ENCODE measurements at places on chromosomes 4 and X. TPM values are rescaled to one million over a fixed set of nuclear protein-coding genes. Genes with fewer than 3 reads are reported as not detected.

- DNase-seq = no peak
These were observed 632.2 kb downstream of the TRAM1L1 start for GRCh38 chr4:116453127-116453526.

SHROOM2 gene
- 8.2 TPM for total RNA-seq

- no peak for DNase-seq
These were observed 279.0 kb downstream of the SPRY1 start for GRCh38 chr4:123675567-123675966.

DNA sequence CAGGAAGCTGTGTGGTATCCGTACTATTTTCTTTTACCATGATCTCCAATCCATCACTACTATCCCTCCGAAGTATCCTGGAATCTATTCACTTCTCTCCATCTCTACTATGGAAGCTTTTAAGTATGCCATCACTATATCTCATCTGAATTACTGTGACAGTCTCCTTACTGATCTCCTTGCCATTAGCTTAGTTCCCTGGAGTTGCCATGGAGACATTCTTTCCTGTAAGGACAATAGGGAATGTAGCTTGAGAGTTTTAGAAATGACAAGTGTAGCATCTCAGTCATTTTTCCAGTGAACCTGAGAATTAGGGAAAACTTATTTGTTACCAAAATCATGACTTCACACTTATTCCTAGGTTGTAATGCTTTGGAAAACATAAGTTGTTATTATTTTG is 86.3 kb downstream of the HPGD start:
- DNase-seq = no peak

- no peak for DNase-seq
These were observed 435.5 kb downstream of the DTHD1 start for GRCh38 chr4:36716874-36717273.

MAGT1 gene
- total RNA-seq = 74.6 TPM

DNA sequence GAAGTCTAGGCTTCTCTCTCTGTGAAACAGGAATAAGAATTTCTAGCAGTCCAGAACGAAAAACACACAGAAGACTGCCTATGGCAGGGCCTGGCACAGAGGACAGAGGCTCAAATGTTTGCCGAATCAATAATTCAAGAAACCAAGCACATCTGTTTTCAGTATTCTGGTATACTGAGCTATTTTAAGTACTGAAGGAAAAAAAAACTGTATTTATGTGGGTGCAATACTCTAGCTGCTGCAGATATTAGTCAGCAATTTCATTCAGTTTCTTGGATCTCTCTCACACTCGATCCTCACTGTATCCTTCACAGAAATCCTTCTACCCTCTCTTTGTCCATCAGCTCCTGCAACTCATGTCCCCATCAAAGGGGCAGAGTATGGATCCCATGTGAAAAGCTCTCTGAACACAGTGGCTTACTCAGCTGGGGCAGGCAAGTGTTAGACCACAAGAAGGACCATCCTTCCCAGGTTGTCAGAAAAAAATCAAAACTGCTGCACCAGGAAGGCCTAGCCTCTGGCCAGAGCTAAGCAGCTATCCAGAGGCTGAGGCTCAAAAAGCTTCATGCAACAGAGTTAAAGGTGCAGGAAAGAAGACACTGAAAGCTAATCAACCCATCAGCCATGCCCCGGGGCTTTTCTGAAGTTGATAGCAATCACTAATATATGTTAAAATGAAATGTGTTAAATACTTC is 9.1 kb upstream of the USO1 start:
- peak; percentile 25 for DNase-seq

CT47B1 gene
- total RNA-seq = not detected

DNA sequence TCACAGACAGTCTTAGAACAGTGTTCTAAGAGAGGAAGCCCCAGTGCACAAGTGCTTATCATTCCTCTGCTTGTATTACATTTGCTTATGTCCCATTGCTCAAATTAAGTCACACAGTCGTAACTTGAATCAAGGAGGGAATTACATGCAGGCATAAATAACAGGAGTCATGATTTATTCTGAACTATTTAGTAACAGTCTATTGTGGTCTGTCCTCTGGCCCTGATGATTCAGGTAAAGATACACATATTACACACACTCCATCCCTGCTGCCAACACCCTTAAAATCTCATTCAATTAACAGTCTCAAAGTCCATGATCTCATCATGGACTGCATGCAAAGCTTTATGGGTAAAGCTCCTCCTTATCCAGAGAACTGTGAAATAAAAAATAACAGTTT is 60.1 kb downstream of the GRIA2 start:
- DNase-seq = no peak

DNA sequence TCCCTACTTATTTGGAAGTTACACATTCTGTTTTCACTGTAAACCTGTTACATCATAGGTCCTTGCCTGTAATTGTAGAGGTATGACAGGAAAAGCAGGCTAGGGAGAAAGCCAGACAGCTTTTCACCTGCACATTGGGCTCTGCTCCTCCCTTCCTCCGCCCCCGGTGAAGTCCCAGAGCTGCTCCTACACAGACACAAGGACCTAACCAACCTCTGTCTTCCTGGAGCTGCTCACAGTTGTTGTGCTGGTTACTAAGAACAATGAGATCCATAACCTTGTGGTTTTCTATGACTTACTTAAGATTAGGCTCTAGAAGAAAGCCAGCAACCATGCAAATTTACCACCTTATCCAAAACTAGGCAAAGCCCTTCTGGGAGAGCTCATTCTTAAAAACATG is 40.0 kb downstream of the MOSPD2 start:
- no peak for DNase-seq

GRCh38 chr4:141871086-141871770 is 234.8 kb downstream of the IL15 start:
- no peak for DNase-seq

ARMCX4 gene
- total RNA-seq = 16.8 TPM

CABS1 gene
- not detected for total RNA-seq

S100G gene
- not detected for total RNA-seq
